ENCODE measurements at places on chromosomes 12 and 14.

DNA sequence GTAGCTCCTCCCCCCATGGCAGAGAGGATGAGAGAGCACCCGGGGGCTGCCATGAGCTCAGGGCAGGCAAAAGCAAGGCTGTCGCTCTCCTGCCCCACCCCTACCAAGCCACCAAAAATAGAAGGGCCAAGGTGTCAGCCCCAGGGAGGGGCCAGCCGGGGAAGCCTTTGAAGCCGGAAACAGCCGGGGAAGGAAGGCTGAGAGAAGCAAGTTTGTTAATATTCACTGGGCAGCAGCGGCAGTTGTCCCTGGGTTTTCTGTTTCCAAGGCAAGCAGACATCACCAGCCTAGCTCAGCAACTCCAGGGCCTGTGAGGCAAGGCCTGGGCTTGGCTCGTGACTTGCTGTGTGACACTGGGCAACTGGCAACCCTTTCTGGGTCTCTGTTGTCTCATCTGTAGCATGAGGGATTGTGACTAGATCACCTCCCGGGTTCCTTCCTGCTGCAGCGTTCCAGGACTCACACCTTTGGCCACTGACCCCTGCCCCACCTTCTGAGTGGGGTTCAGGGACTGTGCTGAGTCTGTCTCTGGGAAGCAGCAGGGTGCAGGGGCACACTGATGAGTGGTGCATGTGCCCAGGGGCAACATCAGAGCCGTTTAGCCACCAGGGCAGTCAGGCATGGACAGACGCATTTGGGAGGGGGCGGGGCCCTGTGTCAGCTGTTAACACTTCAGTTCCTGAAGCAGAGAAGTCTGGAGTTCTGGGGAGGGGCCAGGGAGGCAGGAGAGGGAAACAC lies 24.3 kb downstream of the SYNDIG1L start:
- no peak for DNase-seq

GRCh38 chr12:115485967-115486366 lies 791.5 kb downstream of the MED13L start:
- no peak for DNase-seq

GRCh38 chr12:123832052-123832451 lies 70.0 kb downstream of the DNAH10 start:
- no peak for DNase-seq

DNA sequence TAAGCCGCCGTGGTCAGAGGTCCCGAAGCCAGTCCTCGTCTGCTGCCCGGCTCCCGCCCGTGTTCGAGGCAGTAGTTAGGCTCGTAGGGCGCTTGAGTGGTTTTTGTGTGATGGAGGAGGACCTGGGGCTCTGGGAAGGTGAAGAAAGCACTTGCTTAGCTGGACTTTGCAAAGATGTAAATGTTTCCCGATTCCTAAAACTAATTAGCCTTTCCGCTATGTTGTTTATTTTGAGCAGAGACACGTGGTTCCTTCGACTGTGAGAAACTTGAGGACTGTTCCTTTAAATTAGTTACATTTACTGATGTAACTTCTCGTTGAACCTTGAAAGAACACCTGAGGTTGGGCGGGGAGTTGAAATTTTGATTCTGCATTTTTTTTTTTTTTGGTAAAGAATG lies 33.9 kb downstream of the MIA2 start:
- no peak for DNase-seq

DNA sequence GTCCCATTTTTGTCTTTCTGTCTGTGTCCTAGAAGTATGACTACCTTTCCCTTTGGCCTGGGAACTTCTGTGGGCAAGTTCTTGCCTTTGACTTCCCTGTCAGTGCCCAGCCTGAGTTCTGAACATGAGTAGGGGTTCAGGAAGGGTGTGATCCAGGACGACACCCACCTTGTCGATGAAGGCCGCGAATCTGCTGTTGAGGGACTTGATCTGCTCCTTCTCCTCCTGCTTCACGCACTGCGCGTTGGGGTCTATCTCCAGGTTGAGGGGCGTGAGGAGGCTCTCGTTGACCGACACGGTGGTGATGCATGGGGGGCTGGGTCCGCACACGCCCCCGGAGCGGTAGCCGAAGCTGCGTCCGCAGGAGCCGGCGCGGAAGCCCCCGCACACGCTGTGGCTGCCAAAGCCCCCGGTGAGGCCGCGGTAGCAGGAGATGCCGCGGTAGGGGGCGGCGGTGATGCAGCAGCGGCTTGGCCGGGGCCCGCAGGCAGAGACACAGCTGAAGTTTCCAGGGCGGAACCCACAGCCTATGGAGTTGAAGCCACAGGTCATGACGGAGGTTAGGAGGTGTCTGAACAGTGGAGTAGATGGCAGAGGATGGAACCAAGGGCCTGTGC lies at the start of gene KRT83:
Gene KRT83 (minus strand): TSS at position 615 of the 617 bp plus-strand sequence. CDS start 63 bp downstream, at position 552.
- DNase-seq: no peak

DNA sequence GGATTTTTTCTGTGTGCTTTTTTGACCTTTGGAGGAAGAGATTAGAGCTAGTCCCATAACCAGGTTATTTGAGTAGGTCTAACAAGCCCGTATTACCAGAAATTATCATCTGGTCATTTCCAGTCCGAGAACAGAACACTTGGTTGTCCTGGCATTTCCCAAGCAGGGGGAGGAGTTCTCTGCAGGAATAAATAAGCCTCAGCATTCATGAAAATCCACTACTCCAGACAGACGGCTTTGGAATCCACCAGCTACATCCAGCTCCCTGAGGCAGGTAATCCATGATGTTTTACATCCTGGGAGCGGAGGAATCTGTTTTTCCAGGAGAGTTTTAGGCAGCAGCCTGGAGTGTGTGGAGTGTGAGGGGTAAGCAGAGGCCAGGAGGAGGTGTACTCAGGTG lies at the start of gene SERPINA3:
Gene SERPINA3 (plus strand): TSS at position 218 of the 400 bp plus-strand sequence. CDS start 2,051 bp downstream, outside the sequence.
- no peak for DNase-seq

GRCh38 chr12:76064904-76065303 lies 19.6 kb downstream of the NAP1L1 start:
- no peak for DNase-seq

Measured in cortex of kidney (tissue), 1 donor.